ENCODE measurements at places on chromosomes 3 and 15. TPM values are rescaled to one million over a fixed set of nuclear protein-coding genes. Genes with fewer than 3 reads are reported as not detected.

DNA sequence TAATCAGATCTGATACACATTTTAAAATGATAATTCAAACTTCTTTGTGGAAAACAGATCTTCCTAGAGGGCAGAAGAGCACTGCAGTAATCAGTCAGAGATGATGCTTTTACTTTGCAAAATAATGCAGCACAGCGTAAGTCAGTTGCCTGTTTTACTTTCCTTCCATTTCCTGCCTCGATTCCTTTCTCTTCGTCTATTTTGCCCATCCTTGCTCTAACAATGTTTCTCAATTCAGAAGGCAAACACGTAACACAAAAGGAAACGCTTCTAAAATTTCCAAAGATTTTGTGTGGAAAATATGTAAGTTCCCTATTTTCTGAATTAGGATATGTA, 119.9 kb downstream of the P3H2 start:
- DNase-seq: no peak

Gene C3orf49
- 0.67 TPM for polyA plus RNA-seq

DNA sequence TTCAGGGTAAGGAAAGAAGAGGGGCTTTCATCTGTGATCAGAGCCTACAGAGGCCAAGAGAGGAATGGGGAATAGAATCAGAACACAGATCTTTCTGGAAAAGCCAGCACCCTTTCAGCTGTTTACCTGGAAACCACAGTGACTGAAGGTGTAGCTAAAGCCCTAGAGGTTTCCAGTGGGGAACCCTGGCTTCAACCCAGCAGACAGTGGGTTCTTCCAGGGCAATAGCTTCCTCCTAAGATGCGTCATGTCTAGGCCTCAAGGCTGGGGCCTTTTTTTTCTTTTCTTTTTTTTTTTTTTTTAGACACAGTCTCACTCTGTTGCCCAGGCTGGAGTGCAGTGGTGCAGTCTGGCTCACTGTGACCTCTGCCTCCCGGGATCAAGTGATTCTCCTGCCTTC, 3.1 kb upstream of the CPNE9 start:
- no peak for DNase-seq

- no peak for DNase-seq
Observed at GRCh38 chr3:149538371-149538770, 63.9 kb downstream of the TM4SF4 start.

Gene NR2E3
- 0.59 TPM for polyA plus RNA-seq

GRCh38 chr15:64809649-64810496, 15.6 kb downstream of the PIF1 start:
- no peak for DNase-seq

Gene GUCA1C
- 0.47 TPM for polyA plus RNA-seq

Gene DNAJB8
- not detected for polyA plus RNA-seq

DNA sequence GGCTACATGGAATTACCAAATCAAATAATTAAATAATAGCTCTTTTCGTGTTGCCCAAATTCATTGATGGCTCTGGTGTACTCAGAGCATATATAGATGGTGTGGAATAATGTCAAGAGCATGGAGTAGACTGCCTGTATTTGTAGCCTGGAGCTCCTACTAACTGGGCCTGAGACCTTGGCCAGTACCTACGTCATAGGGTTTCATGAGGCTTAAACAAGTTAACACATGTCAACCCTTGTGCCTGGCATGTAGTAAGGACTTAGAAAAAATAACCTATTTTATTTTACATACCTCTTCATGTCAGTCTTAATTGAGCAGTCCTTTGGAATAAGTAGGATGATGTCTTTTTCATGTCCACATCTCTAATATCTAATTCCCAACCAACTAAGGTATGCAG, 223.7 kb upstream of the DPH6 start:
- DNase-seq: no peak

DNA sequence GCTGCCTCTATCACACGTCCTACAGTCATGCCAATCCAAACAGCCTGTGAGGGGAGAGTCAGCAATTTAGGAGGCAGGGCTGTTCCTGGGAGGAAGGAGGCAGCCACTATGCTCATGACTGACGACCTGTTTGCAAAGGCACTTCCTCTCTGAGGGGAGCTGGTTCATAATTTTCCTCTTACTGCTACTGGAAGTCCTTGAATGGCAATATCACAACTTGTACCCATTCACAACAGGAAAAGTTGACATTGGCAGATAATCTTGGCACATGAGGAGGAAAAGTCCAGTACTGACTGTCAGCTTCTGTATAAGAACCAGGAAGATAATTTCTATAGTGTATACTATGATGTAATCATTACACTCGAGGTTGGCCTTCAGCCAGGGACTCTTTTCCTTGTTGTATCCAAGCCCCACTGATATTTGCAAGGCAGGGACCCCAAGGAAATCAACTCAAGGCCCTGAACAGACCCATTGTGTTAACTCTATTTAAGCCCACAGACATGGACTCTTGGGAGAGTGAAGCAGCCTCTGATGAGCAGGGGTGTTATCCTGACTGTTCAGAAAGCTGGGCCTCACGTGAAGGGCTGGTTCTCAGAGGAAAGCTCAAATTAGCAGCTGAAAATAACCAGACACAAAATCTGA, 267.3 kb upstream of the ADAMTS9 start:
- peak; percentile 28 for DNase-seq

Gene ADAMTSL3
- 5.3 TPM for polyA plus RNA-seq
